ENCODE measurements at places on chromosomes 4 and X. TPM values are rescaled to one million over a fixed set of nuclear protein-coding genes. Genes with fewer than 3 reads are reported as not detected.

DNA sequence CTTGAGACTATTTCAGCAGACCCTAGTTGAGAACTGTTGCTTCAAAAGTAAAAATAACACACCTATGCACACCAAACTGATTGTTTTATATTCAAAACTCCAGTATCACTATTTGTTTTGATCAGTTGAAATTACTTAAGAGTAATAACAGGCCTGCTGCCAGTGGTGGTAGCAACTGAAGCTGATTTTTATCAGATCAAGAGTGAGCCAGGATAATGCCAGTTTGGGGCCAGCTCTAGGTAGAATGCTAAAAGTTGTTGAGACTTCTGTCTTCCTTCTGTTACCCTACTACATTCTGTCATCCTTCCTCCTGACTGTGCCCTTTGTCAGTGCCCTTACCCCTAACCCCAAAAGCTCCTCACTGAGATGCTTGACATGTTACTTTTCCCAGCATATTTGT, 228.7 kb upstream of the SPRY1 start:
- no peak overlapping the region for H3K27ac ChIP-seq
- H3K4me1 ChIP-seq, result no peaks in the 10 kb centered on the region
- H3K36me3 ChIP-seq, result no peaks in the 10 kb centered on the region
- H3K4me3 ChIP-seq, result no peak overlapping the region
- DNase-seq, result no peak

GRCh38 chrX:71637253-71637618, 18.9 kb upstream of the CXCR3 start:
- H3K4me1 ChIP-seq, result no peaks in the 10 kb centered on the region
- no peak for DNase-seq
- no peak overlapping the region for H3K4me3 ChIP-seq
- no peaks in the 10 kb centered on the region for H3K36me3 ChIP-seq
- H3K27ac ChIP-seq, result no peak overlapping the region
- no peaks in the 10 kb centered on the region for H3K27me3 ChIP-seq

DNA sequence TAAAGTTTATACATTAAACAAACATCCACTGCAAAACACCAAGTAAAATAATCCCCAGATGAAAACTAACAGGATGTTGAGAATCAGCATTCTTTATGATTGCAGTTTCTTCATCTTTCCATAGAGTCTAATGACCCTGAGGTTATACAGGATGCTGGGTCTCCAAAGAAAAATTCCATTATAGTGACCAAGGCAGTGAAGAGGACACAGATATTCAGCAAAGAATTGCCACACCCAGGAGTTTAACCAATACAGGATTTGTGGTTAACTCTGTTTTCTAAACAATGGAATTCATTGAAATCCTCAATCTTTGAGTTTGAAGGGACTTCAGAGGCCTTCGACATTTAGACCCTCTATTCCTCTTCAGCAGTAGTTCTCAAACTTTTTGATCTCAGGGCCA, 76.2 kb upstream of the ESX1 start:
- H3K4me3 ChIP-seq, result no peak overlapping the region
- H3K27ac ChIP-seq, result no peak overlapping the region
- H3K36me3 ChIP-seq, result no peaks in the 10 kb centered on the region
- no peaks in the 10 kb centered on the region for H3K27me3 ChIP-seq

DNA sequence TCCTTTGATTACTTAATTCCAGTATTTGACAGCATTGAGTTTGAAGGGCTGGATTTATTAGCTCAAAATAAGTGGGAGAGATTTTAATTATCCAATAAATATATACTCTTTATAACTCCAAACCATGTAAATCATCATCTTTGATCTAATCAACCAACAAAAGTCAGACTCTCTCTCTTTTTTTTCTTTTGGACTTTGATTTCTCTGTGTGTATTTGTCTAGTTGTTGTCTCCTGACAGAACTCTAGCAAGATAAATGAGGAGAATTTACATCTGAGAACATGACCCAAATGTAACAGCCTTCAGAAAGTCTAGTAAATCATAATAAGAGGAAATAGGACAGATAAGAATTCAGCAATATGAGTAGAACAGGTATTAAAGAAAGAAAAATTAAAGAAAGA, 567.1 kb downstream of the PPARGC1A start:
- no peaks in the 10 kb centered on the region for H3K27me3 ChIP-seq
- no peaks in the 10 kb centered on the region for H3K4me1 ChIP-seq
- H3K36me3 ChIP-seq, result no peaks in the 10 kb centered on the region
- H3K27ac ChIP-seq, result no peak overlapping the region

GRCh38 chr4:183758758-183759447, 99.8 kb downstream of the TRAPPC11 start:
- H3K4me1 ChIP-seq, result no peaks in the 10 kb centered on the region
- DNase-seq, result no peak
- no peaks in the 10 kb centered on the region for H3K27me3 ChIP-seq

ASIC5 gene
- not detected for total RNA-seq
